ENCODE measurements at places on chromosomes 4 and X. TPM values are rescaled to one million over a fixed set of nuclear protein-coding genes. Genes with fewer than 3 reads are reported as not detected.

ACSL1 gene
- total RNA-seq = 66.1 TPM

SPOCK3 gene
- total RNA-seq = not detected

GLOD5 gene
- total RNA-seq = not detected

SCRG1 gene
- total RNA-seq = not detected

PRSS12 gene
- 4.1 TPM for total RNA-seq

AR gene
- 13.2 TPM for total RNA-seq

ZNF275 gene
- 7.8 TPM for total RNA-seq

MAGEC2 gene
- not detected for total RNA-seq

KIAA1210 gene
- not detected for total RNA-seq

REELD1 gene
- total RNA-seq = not detected

CENPC gene
- 12.9 TPM for total RNA-seq

MAGED4 gene
- total RNA-seq = 17.0 TPM

ARHGAP36 gene
- not detected for total RNA-seq

AADAT gene
- 4.9 TPM for total RNA-seq

MAGEE2 gene
- total RNA-seq = not detected

NSG1 gene
- total RNA-seq = not detected

TRAPPC11 gene
- total RNA-seq = 51.8 TPM

MXRA5 gene
- under 0.01 TPM for total RNA-seq

PFKFB1 gene
- total RNA-seq = not detected

MAGEE1 gene
- total RNA-seq = 1.4 TPM

SAGE1 gene
- not detected for total RNA-seq

CRLF2 gene
- total RNA-seq = not detected

NLGN4X gene
- not detected for total RNA-seq

APLN gene
- total RNA-seq = 0.78 TPM

TMEM154 gene
- 11.1 TPM for total RNA-seq

NRK gene
- total RNA-seq = 0.37 TPM

CLNK gene
- total RNA-seq = not detected

GUCY1A1 gene
- total RNA-seq = under 0.01 TPM

Measured in subcutaneous preadipocyte (primary cell).